ENCODE measurements at places on chromosomes 7 and 10.

GRCh38 chr10:70552586-70552985 is 50.0 kb downstream of the PRF1 start:
- DNase-seq, result no peak

GRCh38 chr10:71939304-71939703 is 24.9 kb upstream of the CHST3 start:
- no peak for DNase-seq

DNA sequence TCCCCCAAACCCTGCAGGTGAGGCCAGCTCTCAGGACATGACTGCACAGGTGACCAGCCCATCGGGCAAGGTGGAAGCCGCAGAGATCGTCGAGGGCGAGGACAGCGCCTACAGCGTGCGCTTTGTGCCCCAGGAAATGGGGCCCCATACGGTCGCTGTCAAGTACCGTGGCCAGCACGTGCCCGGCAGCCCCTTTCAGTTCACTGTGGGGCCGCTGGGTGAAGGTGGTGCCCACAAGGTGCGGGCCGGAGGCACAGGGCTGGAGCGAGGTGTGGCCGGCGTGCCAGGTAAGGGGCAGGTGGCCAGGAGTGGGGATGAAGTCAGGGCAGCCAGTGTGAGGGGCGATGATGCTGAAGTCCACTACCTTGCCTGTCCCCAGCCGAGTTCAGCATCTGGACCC is 8.3 kb upstream of the ATP6V1F start:
- DNase-seq, result no peak

GRCh38 chr7:113812591-113813255 is 106.1 kb downstream of the PPP1R3A start:
- DNase-seq, result no peak

DNA sequence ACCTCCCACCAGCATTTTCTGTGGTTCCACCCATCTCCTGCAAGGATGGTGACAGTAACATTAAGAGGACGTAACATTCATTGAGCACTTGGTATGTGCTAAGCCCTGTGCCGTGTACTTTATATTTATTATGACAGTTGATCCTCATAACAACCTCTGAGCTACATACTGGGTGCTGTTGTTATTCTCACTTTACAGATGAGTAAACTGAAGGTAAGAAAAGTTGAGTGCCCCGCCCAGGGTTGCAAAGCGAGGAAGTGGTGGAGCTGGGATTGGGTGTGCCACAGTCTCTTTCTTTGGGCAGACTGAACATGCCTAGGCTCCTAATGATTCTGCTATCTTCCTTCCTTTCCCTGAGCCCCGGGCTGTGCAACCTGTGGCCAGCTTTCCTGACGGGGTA is 107.4 kb downstream of the SH3PXD2A start:
- no peak for DNase-seq

- DNase-seq, result no peak
Measured at GRCh38 chr10:132142396-132143161, 44.2 kb upstream of the DPYSL4 start.

DNA sequence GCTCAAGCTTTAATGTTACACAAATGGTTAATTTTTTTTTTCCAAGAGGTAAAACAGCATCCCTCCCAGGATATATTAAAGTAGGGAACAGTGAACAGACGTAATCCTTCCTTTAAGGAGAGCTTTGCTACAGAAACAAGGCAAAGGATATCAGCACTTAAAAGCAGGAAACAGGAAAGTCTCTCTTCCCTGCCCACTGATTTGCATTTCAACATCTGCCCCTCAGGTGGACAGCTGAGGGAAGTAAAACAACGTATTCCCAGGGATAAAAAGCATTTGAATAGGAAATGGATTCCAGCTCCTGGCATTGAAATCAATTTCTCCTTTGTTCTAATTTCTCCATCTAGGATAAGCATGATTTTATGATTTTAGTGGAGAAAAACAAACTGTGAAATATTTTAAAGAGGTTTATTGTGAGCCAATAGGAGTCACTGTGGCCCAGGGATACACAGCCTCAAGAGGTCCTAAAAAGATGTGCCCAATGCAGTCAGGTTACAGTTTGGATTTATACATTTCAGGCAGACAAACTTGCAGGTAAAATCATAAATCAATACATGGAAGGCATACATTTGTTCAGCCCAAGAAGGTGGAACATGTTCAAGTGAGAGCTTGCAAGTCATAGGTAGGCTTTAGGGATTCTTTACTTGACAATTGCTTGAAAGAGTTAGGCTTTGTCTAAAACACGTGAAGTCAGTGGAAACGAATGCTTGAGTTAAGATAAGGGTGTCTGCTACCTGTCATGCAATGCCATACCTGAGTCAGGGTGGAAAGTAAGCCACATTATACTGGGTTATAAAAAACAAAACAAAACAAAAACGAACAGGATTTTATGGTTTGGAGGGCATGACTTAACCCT is 286.2 kb upstream of the VWC2 start:
- DNase-seq, result no peak

- no peak for DNase-seq
Measured at GRCh38 chr10:86960003-86960862, 1.8 kb downstream of the SNCG start.
